ENCODE measurements at places on chromosomes 11 and 22.

DNA sequence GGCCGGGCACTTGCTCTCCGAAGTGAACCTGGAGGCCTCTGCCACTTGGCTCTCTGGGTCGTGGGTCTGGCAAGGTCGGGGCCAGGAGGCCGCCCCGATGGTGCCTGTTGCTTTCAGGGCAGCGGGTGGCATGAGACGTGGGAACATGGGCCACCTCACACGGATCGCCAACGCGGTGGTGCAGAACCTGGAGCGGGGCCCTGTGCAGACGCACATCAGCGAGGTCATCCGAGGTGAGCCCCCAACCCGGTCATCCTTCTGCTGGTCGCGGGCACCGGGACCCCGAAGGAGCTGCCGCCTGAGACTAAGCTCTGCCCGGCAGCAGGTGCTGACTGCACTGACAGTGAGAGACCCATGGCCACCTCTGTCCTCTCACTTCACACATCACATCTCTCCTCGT is 40.0 kb downstream of the SBF1 start:
- peak; percentile 88 for DNase-seq

GRCh38 chr11:19832086-19832750 is 119.6 kb downstream of the NAV2 start:
- no peak for DNase-seq

DNA sequence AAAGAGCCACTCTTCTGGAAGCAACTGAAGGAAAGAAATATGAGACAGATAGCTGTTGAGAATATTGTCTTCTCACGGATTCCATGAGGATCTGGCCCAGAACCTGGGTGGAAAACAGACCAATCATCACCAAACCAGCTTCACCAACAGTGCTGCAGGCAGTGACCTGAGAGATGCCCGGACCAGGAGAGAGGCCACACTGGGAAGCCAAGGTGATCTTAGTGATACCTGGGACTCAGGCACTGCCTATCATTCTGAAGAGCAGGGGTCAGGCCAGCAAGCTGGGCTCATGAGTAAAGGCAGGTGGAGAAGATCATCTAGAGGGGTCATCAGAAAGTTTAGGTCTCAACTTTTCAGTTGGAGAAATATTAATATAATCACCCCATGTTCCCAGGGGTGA is 595.8 kb upstream of the CADM1 start:
- DNase-seq: no peak

GRCh38 chr22:20786536-20786979 is 12.6 kb downstream of the SERPIND1 start:
- DNase-seq: no peak

- no peak for DNase-seq
Observed at GRCh38 chr11:133563505-133564025, 31.3 kb upstream of the OPCML start.

DNA sequence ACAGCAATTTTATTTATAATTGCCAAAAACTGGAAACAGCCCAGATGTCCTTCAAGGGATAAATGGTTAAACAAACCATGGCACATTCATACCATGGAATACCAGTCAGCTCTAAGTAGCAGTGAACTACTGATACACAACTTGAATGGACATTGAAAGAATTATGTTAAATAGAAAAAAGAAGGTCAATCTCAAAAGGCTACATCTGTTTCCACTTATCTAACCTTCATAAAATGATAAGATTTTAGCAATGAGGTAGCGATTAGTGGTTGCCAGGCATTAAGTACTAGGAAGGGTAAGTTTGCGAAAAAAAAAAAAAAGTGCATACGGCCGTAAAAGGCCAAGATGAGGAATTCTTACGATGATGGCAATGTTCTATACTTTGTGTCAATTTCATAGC is 738.7 kb upstream of the ANO3 start:
- DNase-seq: no peak

DNA sequence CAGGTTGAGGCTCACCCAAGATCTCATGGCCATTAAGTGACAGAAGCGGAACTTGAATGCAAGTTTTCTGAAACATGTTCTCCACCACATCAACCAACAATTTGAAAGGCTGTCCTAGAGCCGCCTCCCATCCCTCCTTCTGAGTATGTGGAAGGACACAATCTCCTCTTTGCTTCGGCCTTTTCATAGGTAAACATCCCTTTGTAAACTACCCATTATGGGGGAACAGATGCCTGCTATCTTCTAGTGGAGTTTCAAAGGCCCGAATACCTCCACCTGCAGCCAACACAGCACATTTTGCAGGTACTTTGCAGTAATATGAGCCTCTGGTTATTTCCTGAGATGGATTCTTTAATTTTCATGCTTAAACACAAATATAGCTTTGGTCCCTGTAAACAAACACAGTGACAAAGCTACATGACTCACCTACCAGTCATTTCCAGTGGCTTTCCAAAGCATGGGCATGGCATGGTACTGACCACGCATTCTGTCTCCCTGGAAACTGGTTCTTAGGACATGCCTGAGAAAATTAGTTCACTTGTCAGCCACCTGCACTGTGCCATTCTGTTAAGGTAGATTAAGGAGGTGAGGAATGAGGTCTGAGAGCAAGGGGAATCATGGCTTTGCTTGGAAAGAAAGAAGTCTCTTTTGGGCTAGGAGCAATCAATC is 60.2 kb downstream of the EHF start:
- no peak for DNase-seq

GRCh38 chr11:94793822-94794221 is 25.7 kb downstream of the AMOTL1 start:
- no peak for DNase-seq

- DNase-seq: no peak
Observed at GRCh38 chr11:126210871-126211235, 597 bp downstream of the RPUSD4 start.

GRCh38 chr11:60221181-60221580 is 21.8 kb downstream of the MS4A4E start:
- no peak for DNase-seq

- no peak for DNase-seq
Observed at GRCh38 chr11:63226488-63227114, 16.8 kb downstream of the SLC22A25 start.

GRCh38 chr11:44338698-44339529 is 29.0 kb upstream of the ALX4 start:
- no peak for DNase-seq

- no peak for DNase-seq
Observed at GRCh38 chr11:86292912-86293616, 9.0 kb upstream of the HIKESHI start.

GRCh38 chr11:57735619-57736298 is 5.5 kb upstream of the SELENOH start:
- no peak for DNase-seq

Measured in chondrocyte (in vitro differentiated cells).